NCI-H1417 treated with DMSO at 0.1 percent for 48 hours (cell line): ENCODE measurements at places on chromosomes 4 and X.

GRCh38 chr4:54268151-54268550, 39.1 kb downstream of the PDGFRA start:
- DNase-seq, result no peak

GRCh38 chrX:23766650-23767551, 16.1 kb upstream of the SAT1 start:
- no peak for DNase-seq

DNA sequence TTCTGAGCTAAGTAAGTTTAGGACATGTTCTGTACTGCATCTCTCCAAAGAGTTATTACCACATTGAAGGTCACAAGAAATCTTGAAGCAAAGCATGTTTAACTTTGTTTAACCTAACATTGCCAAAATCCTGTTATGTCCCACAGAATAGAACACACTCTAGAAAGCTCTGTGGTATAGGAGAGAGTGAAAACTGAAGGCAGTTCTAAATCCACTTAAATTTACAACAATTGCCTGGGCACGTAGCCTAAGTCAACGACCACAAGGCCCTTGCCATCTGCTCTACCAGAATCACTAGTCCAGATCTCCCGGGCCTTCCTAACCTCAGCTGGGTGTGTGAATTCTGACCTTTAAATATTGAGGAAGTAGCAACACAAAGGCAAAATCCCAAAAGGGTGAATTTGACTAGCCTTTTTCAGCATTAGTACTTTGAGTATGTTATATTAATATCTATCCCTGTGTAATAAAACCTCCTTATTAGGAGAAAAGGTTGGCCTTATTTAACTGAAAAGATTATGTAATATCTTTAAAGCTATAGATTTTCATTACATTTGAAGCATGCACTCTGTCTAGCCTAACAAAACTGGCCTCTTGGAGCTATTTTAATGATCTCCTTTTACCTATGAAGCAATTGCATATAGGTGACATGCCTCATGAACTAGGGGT, 4.5 kb upstream of the MAML3 start:
- DNase-seq, result no peak

DNA sequence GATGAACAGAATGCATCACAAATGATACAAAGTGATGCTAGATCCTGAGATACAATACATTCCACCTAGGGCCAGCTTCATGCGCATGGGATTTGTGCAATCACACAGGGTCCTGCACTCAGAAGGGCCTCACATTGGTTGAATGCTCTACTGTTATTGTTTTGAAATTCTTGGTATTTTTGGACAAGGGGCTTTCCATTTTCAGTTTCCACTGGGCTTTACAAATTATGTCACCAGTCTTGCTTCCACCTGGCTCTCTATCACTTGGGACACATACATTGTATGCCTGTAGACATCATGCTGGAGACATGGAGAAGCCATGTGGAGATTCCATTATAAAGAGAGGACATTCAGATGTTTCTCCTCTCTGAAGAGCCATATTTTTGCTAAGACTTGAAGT, 155.8 kb downstream of the NAA11 start:
- no peak for DNase-seq
